Suppressor macrophage treated with lipopolysaccharide for 4 hours (primary cell): ENCODE measurements at places on chromosomes 3 and 15.

GRCh38 chr15:87626860-87627259 is 629.7 kb downstream of the NTRK3 start:
- no peak for DNase-seq

DNA sequence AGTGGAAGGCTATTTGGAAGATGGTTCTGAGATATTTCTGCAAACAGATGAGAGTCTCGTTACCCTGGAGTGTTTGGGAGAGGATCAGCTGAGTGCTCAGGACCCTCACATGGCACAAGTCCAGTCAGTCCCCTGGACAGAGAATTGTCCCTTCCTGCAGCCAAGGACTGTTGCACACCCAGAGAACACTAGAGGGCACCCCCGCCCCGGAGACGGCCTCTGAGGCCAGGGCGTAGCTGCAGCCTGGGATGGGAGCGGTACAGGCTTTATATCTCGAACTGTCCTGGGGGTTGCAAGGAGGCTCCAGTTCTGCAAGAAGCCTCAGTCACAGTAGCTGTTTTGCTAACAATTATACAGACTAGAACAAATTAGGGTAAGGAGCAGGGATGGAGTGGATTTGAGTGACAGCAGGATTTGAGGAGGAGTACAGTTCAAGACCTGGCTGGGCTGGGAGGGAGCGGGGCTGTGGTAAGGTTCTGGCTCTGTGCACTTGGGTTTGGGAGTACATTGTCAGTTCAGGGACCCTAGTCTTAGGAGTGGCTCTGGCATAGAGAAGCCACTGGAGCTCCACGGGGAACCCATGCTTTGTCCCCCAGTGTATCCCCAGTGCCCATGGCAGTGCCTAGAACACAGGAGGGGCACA is 67.6 kb upstream of the HACD2 start:
- peak; percentile 88 for DNase-seq

DNA sequence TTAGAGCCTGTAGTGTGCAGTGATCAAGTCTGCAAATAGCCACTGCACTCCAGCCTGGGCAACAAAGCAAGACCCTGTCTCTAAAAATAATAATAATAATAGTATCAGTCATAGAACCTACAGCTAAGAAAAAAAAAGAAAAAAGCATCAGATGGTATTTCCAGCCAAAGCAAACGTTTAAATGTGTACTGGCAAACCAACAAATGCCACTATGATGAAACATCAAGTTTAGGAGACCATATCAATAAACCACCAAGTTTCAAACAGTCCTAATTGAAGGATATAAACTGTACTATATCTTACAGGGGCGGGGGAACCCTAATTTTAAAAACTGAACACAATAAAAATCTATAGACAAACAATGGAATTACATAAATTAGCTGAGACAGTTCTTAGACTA is 6.4 kb downstream of the UBP1 start:
- no peak for DNase-seq

DNA sequence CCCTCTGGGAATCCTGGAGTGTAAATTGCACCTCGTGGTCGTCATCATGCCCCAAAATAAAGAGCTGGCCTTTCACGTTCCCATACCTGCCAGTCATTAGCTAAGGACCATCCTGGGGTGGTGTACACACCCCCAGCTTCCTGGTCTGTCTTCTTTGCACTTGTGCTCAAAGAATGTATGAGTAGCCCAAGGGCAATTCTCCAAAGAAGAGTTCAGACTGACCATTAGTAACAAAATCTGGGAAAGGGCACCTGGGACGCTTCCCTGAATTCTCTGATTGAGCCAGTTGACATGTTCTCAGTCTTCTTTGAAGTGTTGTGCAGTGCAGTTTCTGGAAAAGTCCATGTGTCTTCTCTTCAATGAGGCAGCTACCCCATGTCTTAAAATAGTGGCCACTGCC is 34.8 kb downstream of the FAM3D start:
- no peak for DNase-seq

- no peak for DNase-seq
Observed at GRCh38 chr3:127137113-127137512, 55.8 kb upstream of the PRR23E start.

DNA sequence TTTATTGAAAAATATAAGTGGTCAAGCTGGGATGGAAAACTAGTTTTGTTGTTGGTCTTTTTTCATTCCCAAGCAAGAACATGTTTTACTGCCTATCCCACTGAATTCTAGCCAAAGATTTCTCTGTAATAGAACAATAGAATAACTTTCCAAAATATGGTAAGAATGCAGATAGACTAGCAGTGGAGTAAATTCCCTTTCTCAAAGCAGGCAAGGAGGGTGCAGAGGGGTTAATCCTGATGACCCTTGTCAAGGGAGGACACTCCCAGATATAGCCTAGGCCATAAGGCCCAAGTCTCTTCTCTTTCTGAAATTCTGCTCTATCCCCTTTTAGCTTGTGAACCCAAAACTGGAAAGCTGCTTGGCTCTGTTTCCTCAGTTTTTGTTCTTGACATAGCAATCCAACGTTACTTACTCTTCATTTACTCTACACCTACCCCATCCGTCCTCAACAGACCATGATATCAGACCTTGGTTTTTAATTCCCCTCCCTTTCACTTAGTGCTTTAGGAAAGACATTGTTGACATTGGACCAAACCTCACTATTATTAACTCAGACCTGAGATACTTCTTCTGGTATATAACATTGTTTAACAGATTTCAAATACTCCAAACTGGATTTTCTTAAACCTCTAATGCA is 453.6 kb upstream of the THBS1 start:
- no peak for DNase-seq

DNA sequence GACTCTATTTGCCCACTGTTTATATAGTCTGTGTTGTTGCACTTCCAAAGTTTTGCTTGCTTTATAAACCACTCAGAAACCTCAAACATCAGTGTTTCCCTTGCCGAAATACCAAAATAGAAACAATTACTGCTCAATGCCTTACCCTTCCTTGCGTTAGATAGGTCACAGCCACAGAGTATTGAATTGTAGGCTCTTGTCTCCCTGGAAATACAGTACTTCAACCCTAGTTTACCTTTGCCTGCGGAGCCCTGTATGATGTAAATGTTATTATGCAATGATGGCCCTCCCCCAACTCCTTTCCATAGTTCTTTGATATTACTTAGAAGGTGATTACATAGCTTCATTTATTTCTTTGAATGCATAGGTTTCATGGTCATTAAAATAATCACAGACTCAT is 44.2 kb downstream of the SOX2 start:
- no peak for DNase-seq

DNA sequence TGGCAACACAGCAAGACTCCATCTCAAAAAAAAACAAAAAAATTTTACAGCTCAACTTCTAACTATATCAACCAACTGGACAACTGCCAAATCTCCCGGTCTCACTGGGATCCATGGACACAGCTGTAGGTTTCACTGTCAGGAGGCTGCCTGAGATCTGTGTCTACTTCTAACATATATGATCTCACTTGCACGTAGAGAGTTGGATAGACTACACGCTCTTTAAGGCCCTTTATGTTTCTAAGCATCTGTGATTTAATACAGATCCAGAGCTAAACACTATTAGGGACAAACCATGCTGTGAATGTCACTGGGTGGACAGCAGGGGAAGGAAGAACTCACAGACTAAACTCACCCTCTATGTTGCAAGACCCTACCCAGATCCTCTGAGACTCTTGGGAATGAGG is 13.0 kb upstream of the APOD start:
- DNase-seq, result no peak

- no peak for DNase-seq
Observed at GRCh38 chr3:193917158-193917557, 218.8 kb upstream of the HES1 start.

DNA sequence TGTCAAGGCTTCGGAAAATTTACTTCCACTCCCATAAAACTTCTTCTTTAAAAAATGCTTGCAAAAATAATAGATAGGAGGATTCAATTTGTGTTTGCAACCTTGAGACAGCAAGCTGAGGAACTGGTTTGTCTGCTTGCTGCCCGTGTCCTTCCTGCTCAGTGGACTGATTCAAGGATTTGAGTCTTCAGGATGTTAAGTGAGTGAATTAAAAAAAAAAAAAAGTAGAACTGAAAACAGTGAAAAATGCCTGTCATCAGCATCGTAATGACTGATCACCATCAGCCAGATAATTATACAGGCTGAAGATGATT is 453.7 kb downstream of the FGF12 start:
- DNase-seq, result no peak

DNA sequence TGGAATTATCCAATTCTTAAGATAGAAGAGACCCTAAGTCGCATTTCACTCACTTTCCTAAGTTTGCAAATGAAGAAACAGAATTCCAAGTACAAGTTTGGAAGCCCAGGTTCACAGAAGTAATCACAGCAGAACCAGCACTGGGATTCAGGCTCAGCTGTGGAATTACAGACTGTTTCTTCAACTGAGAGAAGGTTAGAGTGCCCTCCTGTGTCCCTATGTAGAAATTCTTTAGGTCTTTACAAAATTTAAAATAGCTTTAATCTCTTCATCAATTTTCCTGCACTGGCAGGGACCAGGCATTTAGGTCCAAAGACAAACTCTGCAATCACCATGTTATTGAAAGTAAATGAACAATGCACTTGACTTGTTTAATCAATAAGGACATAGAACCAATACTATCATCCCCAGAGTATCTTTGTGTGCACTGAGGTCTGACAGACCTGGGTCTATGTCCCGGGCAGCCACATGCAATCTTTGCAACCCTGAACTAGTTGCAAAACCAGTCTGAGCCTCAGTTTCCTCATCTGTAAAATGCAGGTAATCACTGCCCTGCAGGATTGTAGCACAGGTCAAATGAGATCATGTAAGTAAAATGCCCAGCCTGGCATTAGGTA is 96.3 kb upstream of the ZBED2 start:
- DNase-seq, result no peak

- DNase-seq, result no peak
Observed at GRCh38 chr3:15206662-15207576, 873 bp downstream of the CAPN7 start.

DNA sequence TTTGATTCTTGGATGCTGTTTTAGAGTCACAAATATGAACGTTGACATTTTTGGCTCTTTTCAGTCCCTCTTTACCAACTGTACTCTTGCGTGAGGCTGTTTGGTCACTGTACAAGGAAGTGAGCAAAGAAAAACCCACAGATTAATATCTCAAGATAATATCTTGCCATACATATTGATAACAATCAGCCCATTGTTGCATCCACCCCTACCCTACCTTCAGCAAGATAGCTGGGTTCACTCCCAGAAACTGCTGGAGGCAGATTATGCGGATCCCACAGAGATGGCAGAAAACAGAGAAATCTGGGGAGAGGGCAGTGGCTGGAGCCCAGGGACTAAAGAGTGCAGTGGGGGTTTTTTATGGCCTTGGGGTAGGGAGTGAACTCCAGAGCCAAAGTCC is 29.9 kb upstream of the MFSD1 start:
- no peak for DNase-seq

DNA sequence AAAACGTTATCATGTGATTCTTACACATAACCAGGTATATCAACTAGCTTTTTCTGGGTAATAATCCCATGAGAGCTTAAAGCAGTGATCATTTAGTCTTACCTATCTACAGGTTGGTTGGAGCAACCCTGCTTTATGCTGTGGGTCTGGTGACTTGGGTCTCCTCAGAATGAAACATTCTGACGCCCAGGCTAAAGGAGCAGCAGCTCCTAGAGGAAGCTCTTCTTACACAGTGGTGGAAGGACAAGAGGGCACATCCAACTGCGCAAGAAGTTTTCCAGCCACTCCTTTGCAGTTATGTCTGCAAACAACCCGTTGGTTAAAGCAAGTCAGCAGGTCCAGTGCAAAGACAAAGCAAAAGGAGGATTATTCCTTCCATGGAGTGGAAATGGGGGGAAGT is 377.5 kb downstream of the EDEM1 start:
- no peak for DNase-seq

DNA sequence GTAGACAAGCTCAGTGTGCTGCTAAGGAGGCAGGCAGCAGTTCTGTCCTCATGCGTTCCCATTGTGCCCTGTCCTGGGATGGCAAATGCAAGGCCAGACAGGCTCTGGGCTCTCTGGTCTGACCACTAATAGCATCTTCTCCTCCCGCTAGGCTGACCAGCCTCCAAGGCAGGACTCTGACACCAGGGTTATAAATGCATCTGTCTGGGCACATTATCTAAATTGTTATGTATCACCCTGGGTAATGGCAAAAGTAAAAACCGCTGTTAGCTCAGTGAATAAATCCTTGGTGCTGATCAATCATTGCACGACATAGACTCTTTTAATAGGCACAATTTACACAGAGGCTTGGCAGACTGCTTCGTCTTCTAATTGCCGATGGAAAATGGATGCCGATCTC is 85.6 kb downstream of the CLSTN2 start:
- no peak for DNase-seq

- DNase-seq, result no peak
Observed at GRCh38 chr3:28240441-28240840, 978 bp upstream of the CMC1 start.

DNA sequence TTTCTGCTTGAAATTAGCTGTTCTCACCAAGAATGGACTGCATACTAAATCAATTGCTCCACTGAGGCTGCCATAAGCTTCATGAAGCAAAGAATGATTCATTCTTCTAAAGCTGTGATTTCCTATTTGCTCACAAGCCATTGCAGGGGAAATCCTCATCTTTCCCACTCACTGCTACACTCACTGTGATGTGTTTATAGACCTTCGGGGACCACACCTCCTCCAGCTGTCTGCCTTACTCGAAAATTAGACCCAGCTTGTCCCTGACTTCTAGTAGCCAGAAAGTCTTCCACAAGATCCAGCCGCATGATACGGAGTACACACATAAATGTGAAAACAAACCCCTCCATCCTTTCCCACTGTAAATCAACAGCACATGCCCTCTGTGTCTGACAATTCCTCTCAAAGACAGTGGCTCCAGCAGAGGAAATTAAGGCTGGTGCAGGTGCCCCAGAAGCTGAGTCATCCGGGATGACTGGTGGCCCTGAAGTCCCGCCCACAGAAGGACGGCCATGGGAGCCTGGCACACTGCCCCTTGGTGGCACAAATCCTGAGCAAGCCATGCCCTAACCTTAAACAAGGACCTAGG is 172.0 kb downstream of the STT3B start:
- DNase-seq, result peak; percentile 70

- no peak for DNase-seq
Observed at GRCh38 chr3:15324379-15324808, 8.0 kb downstream of the SH3BP5 start.

- no peak for DNase-seq
Observed at GRCh38 chr15:68515371-68516095, 63.3 kb upstream of the CORO2B start.

DNA sequence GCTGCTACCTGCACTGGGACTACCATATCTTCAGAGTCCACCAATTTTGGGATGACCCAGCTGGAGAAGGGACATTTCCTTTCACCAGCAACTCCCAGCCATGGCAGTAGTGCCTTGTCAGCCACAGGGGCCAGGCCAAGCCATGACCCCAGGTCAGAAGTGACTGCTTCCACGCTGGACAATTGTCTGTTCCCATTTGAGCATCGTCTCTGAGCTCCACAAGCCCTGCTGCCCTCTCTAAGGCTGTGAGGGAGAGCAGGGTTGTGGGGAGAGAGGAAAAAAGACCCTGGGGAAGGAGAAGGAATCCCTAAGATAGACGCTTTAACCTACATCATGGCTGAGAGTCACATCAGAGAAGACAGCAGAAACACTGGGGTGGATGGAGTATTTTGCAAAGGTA is 7.4 kb upstream of the RARRES1 start:
- DNase-seq, result no peak
